ENCODE measurements at places on chromosomes 16 and 17.
A peak's percentile ranks its signal among the peaks of the same experiment; 100 is the strongest.

DNA sequence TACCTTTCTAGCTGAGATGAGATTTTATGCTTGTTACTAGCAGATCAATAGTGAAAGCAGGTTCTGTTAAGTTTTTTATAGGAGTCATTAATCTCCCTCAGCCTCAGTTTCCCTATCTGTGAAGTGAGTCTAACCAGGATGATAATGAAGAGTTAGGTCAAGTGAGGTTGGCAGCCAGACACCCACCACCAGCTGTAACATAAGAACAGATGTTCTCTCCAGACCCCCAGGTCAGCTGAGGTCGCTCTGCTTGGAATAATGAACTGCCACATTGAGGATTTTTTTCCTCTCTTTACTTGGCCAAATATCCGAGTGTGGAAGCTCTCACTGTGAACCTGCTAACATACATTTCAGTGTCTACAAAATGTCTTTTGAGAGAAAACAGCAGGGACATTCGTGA is 389.6 kb downstream of the WWOX start:
- DNase-seq, result no peak

DNA sequence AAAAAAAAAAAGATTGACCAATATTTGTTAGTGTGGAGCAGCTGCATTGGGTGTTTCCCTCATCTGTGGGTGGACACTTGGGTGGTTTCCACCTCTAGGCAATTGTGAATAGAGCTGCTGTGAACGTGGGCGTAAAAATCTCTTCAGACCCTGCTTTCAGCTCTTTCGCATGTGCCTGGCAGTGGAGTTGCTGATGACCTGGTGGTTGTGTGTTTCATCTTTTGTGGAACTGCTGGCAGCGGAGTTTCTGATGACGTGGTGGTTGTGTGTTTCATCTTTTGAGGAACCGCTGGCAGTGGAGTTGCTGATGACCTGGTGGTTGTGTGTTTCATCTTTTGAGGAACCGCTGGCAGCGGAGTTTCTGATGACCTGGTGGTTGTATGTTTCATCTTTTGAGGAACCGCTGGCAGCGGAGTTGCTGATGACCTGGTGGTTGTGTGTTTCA is 21.4 kb downstream of the ZC3H18 start:
- DNase-seq, result no peak

- no peak for DNase-seq
Measured at GRCh38 chr17:55704401-55704800, 18.3 kb downstream of the TMEM100 start.

DNA sequence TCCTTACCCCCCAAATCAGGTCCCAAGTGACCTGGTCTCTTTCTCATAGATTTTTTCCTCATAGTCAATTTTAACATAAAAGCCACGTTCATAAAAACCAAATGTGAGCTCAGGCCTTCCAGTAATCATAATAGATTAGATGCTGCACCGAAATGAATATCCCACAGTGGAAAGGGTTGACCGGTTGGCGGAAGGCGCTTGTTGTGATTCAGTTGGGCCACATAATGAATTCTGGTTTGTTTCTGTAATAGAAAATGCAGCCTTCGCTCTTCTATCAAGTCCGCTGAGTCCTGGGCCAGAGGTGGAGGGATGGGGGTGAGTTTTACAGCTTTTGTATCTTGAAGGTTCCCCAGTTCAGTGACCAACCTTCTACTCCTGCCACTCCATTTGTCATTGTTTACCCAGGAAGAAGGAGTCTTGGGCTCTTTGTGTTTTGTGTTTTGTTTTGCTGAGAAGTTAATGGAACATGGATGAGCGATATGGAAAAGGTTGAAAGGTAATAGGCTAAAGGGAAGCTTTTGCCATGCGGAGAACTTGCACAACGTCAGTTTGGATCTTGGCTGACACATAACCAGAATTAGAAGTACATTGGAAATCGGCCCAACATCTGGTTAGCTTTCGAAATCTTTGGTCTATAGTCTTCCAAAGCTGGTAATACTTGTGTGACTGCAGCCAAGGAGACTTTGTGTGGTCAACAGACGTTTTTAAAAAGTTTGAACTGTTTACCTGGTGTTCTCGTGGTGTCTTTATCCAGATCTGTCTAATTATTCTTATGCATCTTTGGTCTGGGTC is 89.5 kb downstream of the CLEC16A start:
- DNase-seq, result no peak

- DNase-seq, result no peak
Measured at GRCh38 chr16:11621920-11622651, 35.4 kb upstream of the LITAF start.

- DNase-seq, result no peak
Measured at GRCh38 chr17:76572201-76572910, 13.3 kb downstream of the ST6GALNAC2 start.

- peak; percentile 22 for DNase-seq
Measured at GRCh38 chr17:61508912-61509311, 56.7 kb downstream of the TBX4 start.

DNA sequence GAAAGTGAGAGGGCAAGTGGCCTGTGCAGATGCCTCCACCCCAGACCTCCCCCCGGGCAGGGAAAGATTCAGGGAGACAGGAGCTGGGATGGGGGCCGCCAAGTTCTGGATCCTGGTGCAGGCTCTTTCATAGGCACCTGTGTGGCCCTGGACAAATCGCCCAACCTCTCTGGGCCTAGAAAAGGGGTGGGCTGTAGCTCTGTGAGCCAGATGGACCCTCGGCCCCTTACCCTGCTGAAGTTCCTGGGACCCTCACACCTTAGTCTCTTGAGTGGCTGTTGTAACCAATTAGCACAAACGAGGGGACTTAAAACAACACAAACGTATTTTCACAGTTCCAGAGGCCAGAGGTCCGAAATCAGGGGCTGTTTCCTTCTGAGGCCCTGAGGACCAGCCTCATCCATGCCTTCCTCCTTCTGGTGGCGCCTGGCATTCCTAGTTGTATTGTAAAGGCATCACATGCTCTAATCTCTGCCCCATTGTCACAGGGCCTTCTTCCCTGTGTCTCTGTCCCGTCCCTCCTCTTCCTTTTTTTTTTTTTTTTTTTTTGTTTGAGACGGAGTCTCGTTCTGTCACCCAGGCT is 352.6 kb downstream of the SEC14L1 start:
- no peak for DNase-seq

DNA sequence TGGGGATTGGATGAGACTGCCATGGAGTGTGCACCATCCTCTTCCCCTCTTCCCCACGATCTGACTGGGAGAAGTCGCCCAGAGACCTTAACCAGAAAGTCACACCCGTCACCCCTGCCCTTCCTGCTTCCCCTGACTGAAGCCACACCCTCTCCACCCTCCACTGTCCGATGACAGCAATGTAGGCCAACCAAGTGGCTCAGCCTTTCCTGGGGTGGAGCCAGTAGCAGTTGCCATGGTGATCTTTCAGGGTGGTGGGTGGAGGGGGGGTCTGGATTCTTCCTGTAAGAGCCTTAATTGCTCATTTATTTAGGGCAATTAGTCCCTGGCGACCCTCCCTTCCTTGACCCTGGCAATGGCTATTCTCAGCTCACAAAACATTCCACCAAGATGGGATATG is 37.5 kb upstream of the PHB1 start:
- DNase-seq, result no peak

DNA sequence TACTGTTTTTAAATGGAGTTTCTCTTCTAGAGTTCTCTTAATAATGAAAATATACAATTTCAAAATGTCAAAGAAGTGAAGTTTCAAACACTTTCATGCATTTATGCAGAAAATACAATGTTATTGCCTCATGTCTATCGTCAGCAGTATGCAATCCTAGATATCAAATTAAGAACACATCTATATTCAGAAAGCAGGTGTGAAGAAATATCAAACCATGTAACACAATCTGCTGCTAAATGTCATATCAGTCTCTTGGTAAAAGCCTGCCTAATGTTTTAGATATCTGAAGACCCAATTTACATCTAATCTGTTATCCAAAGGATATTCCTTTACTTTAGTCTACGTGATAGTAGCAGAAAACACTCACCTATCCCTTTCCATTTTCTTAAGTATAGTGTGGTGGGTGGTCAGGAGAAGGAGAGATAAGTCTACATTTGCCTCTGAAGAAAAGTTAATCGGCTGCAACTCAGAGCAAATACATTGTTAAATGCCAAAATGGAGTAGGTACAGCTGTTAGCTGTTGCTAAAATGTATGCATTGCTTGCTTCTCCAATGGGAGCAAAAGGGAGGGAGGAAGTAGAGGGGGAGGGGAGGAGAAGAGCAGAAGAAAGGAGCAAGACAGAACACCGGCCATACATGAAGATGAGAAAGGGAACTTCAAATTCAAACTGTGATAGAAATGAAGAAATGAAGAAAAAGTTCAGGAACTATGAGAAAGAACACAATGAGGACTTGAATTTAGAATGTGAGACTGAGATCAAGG is 64.9 kb downstream of the ITFG1 start:
- DNase-seq, result no peak

DNA sequence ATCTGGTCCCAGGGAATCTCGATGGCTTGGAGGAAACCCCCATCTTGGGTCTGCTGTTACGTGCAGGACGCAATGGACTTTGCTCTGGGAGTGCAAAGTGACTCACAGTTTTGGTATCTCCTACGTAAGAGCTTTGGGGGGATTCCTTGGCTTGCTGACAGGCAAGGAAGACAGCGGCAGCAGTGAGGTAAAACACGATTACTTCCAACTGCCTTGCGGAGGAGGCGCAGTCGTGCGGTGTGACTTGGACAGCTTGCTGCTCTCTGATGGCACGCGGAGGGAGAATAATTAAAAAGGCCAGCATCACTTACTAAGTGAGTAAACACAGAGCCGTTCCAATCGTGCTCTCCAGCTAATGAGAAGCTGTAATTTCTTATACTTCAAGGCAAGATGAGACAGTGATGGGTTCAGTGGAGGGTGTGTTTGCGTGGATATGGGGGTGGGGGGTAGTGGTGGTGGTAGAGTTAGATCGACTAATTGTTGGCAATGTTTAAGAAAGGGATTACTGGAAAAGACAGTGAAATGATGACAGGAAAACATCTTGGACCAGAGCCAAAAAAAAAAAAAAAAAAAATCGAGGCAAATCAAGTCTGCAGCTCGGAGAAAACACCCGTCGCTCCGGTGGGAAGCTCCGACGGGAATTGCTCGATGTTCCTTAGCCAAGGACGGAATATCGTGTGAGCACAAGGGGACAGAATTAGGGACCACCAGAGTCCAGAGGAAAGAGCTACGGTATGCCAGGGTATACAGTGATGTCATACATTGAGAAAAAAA is 184.8 kb upstream of the ZFHX3 start:
- no peak for DNase-seq

GRCh38 chr17:30571921-30572320 is 94.7 kb downstream of the GOSR1 start:
- no peak for DNase-seq

DNA sequence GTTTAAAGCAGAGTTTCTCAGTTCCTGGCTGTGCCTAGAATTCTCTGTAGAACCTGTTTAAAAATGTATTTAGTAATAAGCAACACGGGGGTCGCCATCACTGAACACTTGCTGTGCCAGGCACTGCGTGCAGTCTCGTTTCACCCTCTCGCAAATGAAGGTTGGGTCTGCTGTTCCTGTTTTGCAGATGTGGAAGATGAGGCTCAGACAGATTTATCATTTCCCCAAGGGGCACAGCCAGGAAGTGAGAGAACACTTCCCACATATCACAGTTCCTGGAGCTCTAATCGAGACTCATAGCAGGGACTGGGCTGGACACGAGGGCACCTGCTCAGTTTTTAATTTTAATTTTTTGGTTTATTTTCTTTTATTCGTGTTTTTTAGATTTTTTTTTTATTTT is 122.7 kb downstream of the ABCC6 start:
- no peak for DNase-seq

DNA sequence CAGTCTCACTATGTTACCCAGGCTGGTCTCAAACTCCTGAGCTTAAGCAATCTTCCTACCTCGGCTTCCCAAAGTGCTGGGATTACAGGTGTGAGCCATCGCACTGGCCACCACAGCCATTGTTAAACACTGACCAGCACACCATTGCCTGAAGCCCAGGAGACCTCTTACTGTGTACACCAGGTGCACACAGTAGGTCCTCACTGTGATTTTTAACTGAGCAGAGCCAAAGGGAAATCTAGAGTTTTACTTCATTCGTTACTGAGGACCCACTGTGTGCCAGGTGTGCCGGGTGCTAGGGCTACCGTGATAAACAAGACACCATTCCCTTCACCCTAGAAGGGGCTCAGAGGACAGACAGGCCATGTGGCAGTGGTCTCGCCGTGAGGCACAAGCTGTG is 4.2 kb downstream of the ITGB4 start:
- no peak for DNase-seq

DNA sequence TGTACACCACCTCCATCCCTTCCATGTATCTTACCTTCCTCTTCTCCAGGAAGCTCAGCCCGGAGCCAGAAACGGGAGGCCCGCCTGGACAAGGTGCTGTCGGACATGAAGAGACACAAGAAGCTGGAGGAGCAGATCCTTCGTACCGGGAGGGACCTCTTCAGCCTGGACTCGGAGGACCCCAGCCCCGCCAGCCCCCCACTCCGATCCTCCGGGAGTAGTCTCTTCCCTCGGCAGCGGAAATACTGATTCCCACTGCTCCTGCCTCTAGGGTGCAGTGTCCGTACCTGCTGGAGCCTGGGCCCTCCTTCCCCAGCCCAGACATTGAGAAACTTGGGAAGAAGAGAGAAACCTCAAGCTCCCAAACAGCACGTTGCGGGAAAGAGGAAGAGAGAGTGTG is 756 bp upstream of the MVP start:
- DNase-seq, result no peak

DNA sequence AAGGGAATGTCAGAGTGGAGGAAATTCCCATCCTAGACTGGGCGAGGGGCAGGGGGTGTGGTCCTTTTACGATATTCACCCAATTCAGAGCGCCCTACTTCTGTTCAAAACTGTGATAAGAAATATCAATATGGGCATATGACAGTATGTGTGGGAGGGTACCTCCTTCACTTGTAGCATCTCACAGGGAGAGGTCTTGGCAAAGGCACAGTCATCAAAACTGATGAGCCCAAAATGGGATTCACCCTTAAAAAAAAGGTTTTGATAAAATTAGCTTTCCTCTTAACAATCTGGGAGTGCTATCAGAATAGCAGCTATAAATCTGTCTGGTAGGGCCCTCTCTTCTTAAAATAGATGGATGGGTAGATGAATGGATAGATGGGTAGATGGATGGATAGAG is 967.8 kb upstream of the RBFOX1 start:
- no peak for DNase-seq

GRCh38 chr17:71503710-71504465 is 616.9 kb upstream of the SOX9 start:
- DNase-seq, result no peak

- DNase-seq, result no peak
Measured at GRCh38 chr16:4313563-4314531, 2.0 kb upstream of the GLIS2 start.

DNA sequence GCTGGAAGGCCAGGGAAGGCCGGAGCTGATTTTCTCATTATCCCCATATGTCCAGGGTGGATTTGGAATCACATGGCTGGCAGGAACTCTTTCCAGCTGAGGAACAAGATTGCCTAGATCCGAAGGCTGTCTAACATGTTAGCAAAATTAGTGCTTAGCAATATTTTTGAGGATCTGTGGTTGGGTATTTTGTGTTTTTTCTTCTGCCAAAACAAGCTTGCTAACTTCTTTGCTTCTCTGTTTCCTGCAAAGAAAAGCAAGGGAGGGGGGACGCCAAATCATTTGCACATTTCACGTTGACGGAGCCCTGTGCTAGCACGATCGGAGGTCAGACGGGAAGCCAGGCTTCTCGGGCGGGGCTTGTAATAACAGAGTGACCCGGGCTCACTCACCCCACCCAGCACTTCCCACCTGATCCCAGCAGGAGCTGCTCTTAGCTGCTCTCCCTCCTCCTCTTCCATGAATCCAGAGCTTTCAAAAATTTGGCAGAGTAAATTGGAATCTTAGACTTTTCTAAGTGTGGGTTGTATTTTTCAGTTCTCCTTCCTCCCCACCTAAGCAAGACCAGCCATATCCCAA is 33.3 kb upstream of the FOXF1 start:
- DNase-seq, result no peak

GRCh38 chr17:4293572-4293971 is 29.8 kb upstream of the ANKFY1 start:
- DNase-seq, result no peak

Measured in LNCaP clone FGC (cell line).